ENCODE measurements at places on chromosomes 4 and X. TPM values are rescaled to one million over a fixed set of nuclear protein-coding genes. Genes with fewer than 3 reads are reported as not detected.

Gene TCEAL7
- total RNA-seq = 19.7 TPM

Gene TCP11X2
- 2.5 TPM for total RNA-seq

GRCh38 chr4:151198748-151199147 lies 78.2 kb upstream of the PRSS48 start:
- DNase-seq = no peak
- H3K36me3 ChIP-seq = no peaks in the 10 kb centered on the region
- H3K4me1 ChIP-seq = no peaks in the 10 kb centered on the region
- no peak overlapping the region for H3K27ac ChIP-seq
- H3K27me3 ChIP-seq = no peaks in the 10 kb centered on the region

GRCh38 chrX:19682712-19683331 lies 167.5 kb upstream of the MAP3K15 start:
- no peaks in the 10 kb centered on the region for H3K27me3 ChIP-seq
- H3K36me3 ChIP-seq = no peaks in the 10 kb centered on the region
- no peak overlapping the region for H3K27ac ChIP-seq
- no peaks in the 10 kb centered on the region for H3K4me1 ChIP-seq

- H3K36me3 ChIP-seq = no peaks in the 10 kb centered on the region
- no peaks in the 10 kb centered on the region for H3K27me3 ChIP-seq
- no peak overlapping the region for H3K4me3 ChIP-seq
These were observed 32.9 kb upstream of the TSR2 start for GRCh38 chrX:54407266-54407665.

GRCh38 chrX:71668248-71668595 lies 876 bp downstream of the LOC101059915 start:
- no peaks in the 10 kb centered on the region for H3K36me3 ChIP-seq
- no peaks in the 10 kb centered on the region for H3K4me1 ChIP-seq

DNA sequence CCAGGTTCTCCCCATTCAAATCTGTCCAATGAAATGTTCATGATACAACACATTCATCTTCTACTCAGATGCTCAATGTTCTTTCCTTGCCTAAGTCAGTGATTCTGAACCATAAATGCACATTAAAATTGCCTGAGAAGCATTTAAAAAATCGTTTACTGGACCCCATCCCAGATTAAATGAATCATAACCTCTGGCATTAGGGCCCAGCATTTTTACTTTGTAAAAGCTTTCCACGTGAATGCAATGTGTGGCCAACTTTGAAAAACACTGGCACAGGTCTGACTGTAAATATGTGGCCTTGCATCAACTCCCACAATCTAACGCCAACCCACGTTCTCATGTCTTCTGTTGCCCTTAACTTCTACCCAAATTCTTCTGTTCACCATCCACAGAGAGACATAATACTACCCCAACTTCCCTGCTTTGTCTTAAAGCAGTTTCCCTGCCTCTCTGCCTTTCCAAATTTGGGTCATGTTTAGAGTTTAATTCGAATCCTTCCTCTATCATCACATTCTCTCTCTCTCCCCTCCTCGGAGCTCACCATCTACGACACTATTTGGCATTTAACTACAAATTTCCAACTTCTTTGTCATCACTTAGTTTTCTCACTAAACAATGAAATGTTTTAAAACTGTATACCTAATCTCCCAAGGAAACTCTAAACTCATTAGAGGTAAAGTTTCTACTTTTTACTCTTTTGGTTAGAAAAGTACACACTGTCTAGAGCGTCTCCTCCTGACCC lies 78.7 kb downstream of the PRKG2 start:
- no peak overlapping the region for H3K4me3 ChIP-seq
- DNase-seq = no peak
- H3K36me3 ChIP-seq = no peaks in the 10 kb centered on the region

Gene FGFBP1
- not detected for total RNA-seq

Gene RAB39B
- 5.1 TPM for total RNA-seq

GRCh38 chrX:1316527-1316926 lies 20.1 kb upstream of the IL3RA start:
- no peaks in the 10 kb centered on the region for H3K4me1 ChIP-seq
- no peak for DNase-seq
- H3K36me3 ChIP-seq = no peaks in the 10 kb centered on the region
- H3K4me3 ChIP-seq = no peak overlapping the region
- H3K27ac ChIP-seq = no peak overlapping the region
- H3K27me3 ChIP-seq = no peaks in the 10 kb centered on the region

Gene KIF4A
- 27.6 TPM for total RNA-seq

Gene CYSLTR1
- total RNA-seq = not detected

Gene ARX
- total RNA-seq = not detected

Gene CCDC158
- not detected for total RNA-seq

DNA sequence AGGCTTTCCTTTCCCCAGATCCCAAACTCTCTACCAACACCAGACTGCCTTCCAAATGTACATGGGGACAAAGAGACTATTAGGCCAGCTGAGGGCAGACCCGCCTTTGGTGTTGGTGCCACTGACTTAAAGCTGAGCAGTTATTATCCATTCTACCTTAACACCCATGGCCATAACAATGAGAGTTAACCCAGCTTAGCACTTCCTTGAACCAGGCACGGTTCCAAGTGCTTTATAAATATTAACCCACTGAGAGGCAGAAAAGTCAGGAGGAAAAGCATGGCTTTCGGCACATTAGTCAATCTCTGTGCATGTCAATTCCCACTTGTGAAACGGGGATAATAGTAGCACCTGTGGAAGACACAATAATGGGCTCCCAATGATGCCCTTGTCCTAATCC lies 243.1 kb upstream of the ANXA3 start:
- no peaks in the 10 kb centered on the region for H3K4me1 ChIP-seq
- H3K27ac ChIP-seq = no peak overlapping the region
- DNase-seq = no peak
- H3K36me3 ChIP-seq = peaks cover 31% of the 10 kb centered on the region

Gene PRRG1
- 2.9 TPM for total RNA-seq

Gene SHROOM3
- total RNA-seq = 21.8 TPM

DNA sequence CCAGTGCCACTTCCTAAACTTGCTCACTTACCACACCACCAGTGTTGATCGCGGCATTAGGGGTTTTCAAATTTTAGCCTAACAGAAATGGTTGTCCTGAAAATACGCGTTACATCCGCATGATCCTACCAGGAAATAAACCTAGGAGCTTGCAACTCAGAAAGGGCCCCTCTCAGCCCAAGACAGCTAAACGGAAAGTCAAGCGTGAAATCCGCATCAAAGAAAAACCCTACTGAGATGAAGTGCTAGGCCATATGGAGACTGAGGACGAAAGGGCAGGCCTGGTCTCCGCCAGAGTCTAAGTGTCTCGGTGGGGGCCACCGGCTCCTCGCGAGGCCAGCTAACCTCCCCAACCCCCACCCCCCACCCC lies 626 bp downstream of the YTHDC1 start:
- DNase-seq = no peak
- peaks cover 23% of the 10 kb centered on the region for H3K36me3 ChIP-seq
- no peaks in the 10 kb centered on the region for H3K27me3 ChIP-seq
- peak overlapping the region; percentile 99 for H3K27ac ChIP-seq

Gene H2BW2
- total RNA-seq = not detected

- no peak overlapping the region for H3K27ac ChIP-seq
- H3K27me3 ChIP-seq = peaks cover 9% of the 10 kb centered on the region
- H3K36me3 ChIP-seq = no peaks in the 10 kb centered on the region
- no peak overlapping the region for H3K4me3 ChIP-seq
- H3K4me1 ChIP-seq = no peaks in the 10 kb centered on the region
These were observed 32.2 kb downstream of the MID2 start for GRCh38 chrX:107857837-107858236.

Gene CFAP99
- not detected for total RNA-seq

Data from endodermal cell (in vitro differentiated cells).